ENCODE measurements at places on chromosomes 16 and 17. TPM values are rescaled to one million over a fixed set of nuclear protein-coding genes. Genes with fewer than 3 reads are reported as not detected.

GRCh38 chr16:80993307-80993706 is 13.4 kb downstream of the CMC2 start:
- no peak for DNase-seq

- DNase-seq, result no peak
Measured at GRCh38 chr17:78717431-78717980, 64.6 kb downstream of the CYTH1 start.

- DNase-seq, result no peak
Measured at GRCh38 chr17:74922694-74923537, at the start of gene USH1G. TSS of gene USH1G (minus strand) at chr17:74923255. CDS start at chr17:74923073, 182 bp downstream.

DNA sequence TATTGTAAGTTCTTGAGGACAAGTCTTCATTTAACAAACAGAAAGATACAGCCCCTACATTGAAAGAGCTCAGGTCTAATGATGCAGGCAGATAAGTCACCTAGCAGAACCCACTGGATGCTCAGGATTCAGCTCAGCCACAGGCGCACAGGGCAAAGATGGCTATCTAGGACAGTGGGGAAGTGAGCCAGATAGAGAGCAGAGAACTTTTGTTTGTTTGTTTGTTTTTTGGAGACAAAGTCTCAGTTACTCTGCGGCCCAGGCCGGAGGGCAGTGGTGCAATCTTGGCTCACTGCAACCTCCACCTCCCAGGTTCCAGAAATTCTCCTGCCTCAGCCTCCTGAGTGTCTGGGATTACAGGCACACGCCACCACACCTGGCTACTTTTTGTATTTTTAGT is 20.4 kb downstream of the METTL2A start:
- DNase-seq, result no peak

GRCh38 chr17:6701719-6702118 is 11.4 kb downstream of the SLC13A5 start:
- DNase-seq, result peak; percentile 51

- no peak for DNase-seq
Measured at GRCh38 chr17:77700165-77700881, 258.2 kb upstream of the TNRC6C start.

GRCh38 chr16:86212706-86213436 is 297.5 kb upstream of the FOXF1 start:
- no peak for DNase-seq

- DNase-seq, result no peak
Measured at GRCh38 chr17:71910002-71910401, 210.8 kb upstream of the SOX9 start.

DNA sequence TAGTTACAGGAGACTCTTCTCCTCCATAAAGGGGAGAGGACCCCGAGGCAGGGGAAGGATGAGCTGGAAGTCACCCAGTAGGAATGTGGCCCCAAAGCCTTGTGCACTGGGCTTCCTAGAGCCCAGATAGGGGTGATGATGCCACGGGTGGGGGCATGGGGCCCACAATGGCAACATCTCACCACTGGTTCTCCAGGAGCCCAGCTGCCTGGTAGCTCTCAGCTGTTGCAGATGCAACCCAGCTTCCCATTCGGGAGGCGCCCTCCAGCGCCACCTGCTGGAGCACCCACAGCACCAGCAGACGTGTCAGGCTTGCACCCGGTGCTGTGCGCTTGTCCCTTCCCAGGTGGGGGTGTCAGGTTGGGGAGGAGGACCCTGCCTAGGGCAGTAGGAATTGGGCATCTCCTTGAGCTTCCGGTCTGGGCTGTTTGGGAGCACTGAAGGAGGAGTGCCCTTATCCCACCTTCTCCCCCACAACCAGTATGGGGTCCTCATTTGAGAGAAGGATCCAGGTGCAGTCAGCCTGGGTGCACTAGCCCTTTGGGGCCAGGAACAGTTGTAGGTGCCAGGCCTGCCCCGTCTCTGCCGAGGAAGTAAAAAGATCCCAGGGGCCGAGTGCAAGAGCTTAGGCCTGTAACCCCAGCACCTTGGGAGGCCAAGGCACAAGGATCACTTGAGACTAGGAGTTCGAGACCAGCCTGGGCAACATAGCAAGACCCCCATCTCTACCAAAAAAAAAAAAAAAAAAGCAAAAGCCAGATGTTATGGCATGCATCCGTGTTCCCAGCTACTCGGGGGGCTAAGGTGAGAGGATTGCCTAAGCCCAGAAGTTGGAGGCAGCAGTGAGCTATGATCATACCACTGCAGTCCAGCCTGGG is 14.4 kb downstream of the CDIPT start:
- DNase-seq, result peak; percentile 87

- DNase-seq, result no peak
Measured at GRCh38 chr17:29982991-29983653, 41.7 kb downstream of the EFCAB5 start.

GRCh38 chr17:44543213-44543904 is 13.9 kb upstream of the FZD2 start:
- DNase-seq, result no peak

DNA sequence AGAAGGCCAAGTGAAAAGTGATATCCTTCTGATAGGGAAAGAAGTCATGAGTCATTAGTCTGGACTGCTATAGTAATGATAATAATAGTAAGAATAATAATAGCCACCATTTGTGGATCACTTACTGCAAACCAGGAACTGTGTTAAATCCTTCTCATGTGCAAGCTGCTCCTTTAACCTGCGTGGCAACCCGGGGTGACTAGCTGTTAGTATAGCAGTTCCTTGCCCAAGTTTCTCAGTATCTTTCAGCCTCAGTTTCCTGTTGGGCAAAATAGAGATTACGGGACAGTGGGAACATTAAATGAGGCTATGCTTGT is 129.5 kb downstream of the CDH13 start:
- DNase-seq, result no peak

- no peak for DNase-seq
Measured at GRCh38 chr17:68955181-68955841, at the start of gene ABCA8. TSS of gene ABCA8 (minus strand) at chr17:68955392. CDS start at chr17:68942034, 13,358 bp downstream.

- peak; percentile 54 for DNase-seq
Measured at GRCh38 chr17:7884581-7885366, 3.8 kb upstream of the CHD3 start.

DNA sequence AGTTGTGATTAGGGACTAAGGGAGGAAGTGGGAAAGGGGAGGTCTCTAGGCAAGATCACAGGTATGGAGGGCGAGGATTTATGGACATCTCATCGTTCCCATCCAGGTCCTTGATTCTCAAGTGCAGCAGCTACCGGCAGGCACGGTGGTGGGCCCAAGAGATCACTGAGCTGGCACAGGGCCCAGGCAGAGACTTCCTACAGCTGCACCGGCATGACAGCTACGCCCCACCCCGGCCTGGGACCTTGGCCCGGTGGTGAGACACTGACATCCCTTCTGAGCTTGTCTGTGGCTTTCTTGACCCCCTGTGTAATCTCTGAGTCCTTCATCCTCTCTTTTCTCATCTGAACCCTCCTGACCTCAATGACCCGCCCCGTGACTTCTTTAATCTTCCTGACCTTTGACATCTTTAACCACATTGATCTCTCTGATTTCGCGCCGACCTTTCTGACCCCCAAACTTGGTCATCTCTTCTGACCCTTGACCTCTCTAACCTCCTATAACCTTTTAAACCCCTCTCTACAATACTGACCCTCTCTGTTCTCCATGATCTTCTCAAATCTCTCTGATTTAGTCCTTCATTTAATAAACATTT is 3.8 kb downstream of the PLD2 start:
- no peak for DNase-seq

GRCh38 chr17:19867329-19868078 is at the start of gene ULK2:
TSS of gene ULK2 (minus strand) at chr17:19867936. CDS start at chr17:19867417, 519 bp downstream.
- DNase-seq, result peak; percentile 54

DNA sequence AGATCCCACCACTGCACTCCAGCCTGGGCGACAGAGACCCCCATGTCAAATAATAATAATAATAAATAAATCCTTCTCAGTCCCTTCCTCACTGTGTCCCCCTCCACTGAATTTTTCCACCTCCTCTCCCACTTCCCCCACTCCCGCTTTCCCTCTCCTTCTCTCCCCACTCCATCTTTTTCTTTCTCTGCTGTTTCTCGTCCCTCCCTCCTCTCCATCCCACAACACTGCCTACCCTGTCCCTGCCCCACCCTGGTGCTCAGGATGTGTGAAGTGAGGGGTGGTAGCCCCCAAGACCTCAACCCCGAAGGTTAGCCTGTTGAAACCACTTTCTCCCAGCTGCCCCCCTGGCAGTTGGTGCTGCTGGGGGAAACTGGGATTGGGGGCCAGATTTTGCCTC is 34.4 kb upstream of the STH start:
- no peak for DNase-seq

DNA sequence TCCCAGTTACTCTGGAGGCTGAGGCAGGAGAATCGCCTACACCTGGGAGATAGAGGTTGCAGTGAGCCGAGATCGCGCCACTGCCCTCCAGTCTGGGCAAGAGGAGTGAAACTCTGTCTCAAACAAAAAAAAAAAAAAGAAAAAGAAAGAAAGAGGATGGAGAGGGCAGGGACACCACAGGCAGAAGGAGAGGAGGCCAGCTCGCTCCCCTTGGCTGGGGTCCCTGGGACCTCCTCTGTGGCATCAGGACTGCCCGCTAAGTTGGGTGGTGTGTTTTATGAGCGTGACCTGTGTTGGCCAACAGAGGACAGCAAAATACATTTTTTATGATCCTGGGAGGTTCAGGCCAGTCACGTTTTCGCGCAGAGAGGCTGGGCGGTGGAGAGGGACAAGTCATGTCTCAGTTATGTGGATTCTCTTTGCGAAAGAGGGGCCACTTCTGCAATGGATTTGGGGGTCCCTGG is 229.6 kb downstream of the MRTFB start:
- DNase-seq, result peak; percentile 49

GRCh38 chr17:68060336-68060735 is 24.8 kb downstream of the KPNA2 start:
- DNase-seq, result no peak

- DNase-seq, result no peak
Measured at GRCh38 chr17:72778169-72779151, 314.0 kb downstream of the SLC39A11 start.

DNA sequence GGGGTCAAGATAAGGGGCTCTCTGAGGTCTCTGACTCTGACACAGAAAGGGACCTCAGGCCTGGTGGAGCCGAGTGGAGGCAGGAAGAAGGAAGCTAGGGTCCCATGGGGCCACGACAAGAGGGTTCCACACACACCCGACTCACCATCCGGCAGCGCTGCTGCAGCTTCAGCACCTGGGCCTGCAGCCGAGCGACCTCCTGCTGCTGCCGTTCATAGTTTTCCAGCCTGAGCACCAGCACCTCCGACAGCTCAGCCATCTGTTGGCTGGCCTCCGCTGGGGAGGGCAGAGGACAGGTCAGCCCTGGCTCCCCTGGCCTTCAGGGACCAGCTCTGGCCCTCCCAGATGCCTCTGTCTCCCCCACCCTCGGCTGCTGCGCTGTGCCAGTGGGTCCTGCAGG is 6.4 kb downstream of the HAP1 start:
- DNase-seq, result no peak

- DNase-seq, result no peak
Measured at GRCh38 chr16:10895053-10895946, 18.3 kb downstream of the CIITA start.

DNA sequence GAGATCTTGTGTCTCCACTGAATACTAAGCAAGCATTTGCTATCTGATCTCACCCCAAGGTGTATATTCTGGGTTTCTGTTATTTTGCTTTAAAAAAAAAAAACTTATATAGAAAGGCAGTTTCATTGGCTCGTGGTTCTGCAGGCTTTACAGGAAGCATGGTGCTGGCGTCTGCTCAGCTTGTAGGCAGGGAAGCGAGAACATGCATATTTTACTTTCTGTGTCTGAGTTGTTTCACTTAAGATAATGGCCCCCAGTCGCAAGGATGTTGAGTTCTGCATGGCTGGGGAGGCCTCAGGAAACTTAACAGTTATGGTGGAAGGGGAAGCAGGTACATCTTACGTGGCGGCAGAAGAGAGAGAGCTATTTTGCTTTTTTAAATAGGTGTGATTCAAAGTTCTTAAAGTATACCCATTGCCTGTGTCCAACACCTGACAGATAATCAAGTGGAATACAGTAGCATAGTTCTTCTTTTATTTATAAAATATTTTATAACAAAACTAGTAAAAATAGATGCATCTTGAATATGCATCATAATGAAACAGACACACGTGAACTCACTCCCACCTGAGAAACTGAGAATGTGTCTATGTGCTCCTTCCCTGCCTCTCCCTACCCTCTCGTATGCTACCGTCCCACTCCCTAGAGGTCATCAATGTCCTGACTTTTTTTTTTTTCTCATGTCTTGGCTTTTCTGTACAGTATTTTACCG is 15.4 kb upstream of the ARHGAP17 start:
- DNase-seq, result no peak

GRCh38 chr17:6145946-6146345 is 75.8 kb downstream of the WSCD1 start:
- DNase-seq, result no peak

The LRRC36 gene
- total RNA-seq, result 1.0 TPM

The CCL7 gene
- not detected for total RNA-seq

The SLC52A1 gene
- total RNA-seq, result 0.84 TPM

The LRRC37A3 gene
- 22.5 TPM for total RNA-seq

The CCL17 gene
- total RNA-seq, result not detected

The ABR gene
- total RNA-seq, result 145 TPM

The CACNG5 gene
- not detected for total RNA-seq

The ANTKMT gene
- 21.1 TPM for total RNA-seq

The OR3A2 gene
- 2.3 TPM for total RNA-seq

The CETP gene
- total RNA-seq, result not detected

The KCNAB3 gene
- total RNA-seq, result 6.6 TPM

The ZC3H7A gene
- total RNA-seq, result 70.7 TPM

The AKAP10 gene
- total RNA-seq, result 44.6 TPM

The MYH4 gene
- total RNA-seq, result not detected

The PDILT gene
- total RNA-seq, result not detected

The GLP2R gene
- total RNA-seq, result not detected
